Stimulated activated naive CD8-positive, alpha-beta T cell treated with anti-CD3 and anti-CD28 coated beads, Interleukin-15, Interleukin-2, amounts not matched to agents 100 U/mL and 50 U/mL, for 24 hours (primary cell): ENCODE measurements at places on chromosomes 11 and 22.

GRCh38 chr11:128888034-128888985 lies 2.8 kb upstream of the KCNJ5 start:
- no peak for DNase-seq

DNA sequence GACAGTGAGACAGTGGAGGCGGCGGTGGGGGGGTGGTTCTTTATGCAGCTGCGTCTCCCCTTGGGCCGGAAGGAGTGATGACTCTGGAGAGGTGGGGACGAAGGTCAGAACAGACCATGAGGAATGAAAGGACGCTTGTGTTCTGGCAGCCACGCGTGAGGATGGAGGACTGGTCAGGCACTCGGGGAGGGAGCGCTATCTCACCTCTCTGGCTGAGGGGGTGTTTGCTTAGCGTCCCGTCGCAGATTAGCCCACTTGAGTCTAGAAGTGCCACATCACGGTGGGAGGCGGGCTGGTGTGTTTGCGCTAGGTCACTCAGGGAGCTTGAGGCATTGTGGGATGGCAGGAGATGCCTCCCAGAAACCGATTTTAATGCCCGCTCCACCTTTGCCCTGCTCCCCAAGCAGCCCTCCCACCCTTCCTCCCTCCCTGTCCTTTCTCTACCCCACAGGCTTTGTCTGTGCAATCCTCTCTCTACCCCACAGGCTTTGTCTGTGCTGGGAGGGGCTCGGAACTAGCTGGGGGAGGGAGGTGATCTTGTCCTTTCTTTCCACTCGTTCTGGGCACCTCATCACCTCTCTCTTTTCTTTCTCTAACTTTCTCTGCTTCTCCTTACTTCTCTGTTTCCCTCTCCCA lies 97.8 kb downstream of the PKNOX2 start:
- DNase-seq: no peak

GRCh38 chr11:128904656-128905344 lies 13.6 kb downstream of the KCNJ5 start:
- DNase-seq: no peak

DNA sequence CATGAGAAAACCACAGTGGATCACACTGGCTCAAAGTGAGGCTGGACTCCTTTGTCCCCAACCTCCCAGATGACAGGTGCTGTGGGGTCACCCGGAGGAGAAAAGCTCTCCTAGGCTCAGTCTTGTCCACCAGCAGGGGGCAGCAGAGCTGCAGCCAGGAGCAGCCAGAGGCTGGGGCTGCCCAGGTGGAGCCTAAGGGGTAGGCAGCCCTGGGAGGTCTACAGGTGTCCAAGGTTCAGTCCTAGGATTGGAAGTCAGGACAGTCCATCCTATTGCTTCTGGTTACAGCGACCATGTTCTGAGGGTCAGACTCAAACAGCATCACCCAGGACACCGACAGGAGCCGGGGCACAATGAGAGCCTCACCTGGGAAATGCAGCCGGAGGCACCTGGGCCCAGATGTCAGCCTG lies 77.6 kb upstream of the IGLL5 start:
- DNase-seq: peak; percentile 83

DNA sequence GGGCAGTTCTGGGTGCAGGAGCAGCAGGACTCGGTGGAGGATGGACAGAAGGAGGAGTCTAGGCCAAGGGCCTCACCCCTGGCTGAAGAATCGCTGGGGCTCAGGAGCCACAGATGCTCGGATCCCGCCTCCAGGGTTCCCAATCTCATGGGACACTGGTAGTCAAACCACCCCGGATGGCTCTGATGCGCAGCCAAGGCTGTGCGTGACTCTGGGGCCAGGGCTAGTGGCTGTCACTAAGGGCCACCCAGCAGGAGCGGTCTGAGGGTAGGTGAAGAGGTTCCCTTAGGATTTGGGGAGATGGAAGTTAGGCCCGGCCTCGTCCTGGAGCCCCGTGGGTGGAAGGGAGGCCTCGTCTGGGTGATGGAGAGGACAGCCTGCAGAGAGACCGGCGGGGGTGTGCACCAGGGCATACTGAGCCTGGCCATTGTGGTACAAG lies 300.6 kb downstream of the TBC1D22A start:
- no peak for DNase-seq

DNA sequence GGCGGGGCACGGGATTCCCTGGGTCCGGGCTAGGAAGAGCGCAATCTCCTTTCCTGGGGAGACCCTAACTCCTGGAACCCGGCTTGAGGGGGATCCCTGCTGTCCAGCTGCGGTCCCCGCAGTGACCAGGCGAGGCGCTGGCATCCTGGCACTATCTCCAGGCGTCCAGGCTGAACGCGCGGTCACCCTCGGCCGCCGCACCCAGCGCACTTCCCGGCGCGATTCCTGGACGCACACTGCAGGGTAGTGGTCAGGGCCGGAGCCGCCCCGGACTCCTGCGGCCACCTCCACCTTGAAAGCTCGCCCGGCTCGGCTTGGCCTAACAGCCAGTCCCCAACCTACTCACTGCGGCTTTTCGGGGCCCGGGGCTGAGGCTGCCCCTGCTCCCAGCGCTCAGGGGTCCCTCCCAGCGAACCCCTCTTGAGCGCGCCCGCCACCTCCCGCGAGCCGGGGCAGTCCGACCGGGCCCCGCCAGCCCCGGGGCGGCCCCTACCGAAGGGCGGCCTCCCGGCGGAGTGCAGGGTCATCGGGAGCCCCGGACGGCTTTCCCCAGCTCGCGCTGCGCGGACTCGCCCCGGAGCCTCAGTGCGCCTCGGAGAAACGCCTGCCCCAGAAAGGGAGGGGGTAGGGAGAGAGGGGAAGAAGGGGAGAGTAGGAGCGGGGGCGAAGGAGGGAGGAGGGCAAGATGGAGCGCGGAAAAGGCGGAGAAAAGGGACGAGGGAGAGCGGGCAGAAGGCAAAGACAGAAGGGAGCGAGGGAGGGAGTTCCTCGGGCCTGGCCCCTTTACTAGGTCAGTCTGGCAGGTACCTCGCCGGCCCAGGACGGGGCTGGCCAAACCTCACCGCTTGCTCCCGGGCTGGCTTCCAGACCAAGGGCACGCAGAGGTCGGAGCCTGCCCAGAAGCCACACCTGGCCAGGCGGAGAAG lies 1.0 kb downstream of the POU2AF3 start:
- peak; percentile 34 for DNase-seq

DNA sequence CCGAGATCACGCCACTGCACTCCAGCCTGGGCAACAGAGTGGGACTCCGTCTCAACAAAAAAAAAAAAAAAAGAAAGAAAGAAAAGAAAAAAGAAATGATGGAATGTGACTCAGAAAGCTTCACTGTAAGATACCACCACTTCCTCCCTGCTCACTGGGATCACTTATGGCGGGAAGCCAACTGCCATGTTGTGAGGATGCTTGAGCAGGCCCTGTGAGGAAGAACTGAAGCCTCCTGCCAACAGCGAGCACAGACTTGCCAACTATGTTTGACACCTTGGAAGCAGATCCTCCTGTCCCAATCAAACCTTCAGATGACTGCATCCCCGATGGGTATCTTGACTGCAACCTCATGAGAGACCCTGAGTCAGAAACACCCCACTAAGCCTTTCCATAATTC lies 8.3 kb downstream of the SEC14L6 start:
- no peak for DNase-seq

- DNase-seq: no peak
These were observed 482.0 kb upstream of the B3GAT1 start for GRCh38 chr11:134893810-134894685.

- DNase-seq: no peak
These were observed 252.1 kb downstream of the SBF2 start for GRCh38 chr11:10041748-10042446.

GRCh38 chr22:23131931-23132330 lies 9.9 kb downstream of the RSPH14 start:
- DNase-seq: no peak

- no peak for DNase-seq
These were observed 183.1 kb downstream of the NAV2 start for GRCh38 chr11:19895776-19896175.

GRCh38 chr11:9858822-9859221 lies 194.9 kb downstream of the SWAP70 start:
- DNase-seq: no peak

- DNase-seq: no peak
These were observed 31.2 kb downstream of the MTMR3 start for GRCh38 chr22:29914165-29914564.

GRCh38 chr22:34297536-34298120 lies 377.4 kb upstream of the LARGE1 start:
- DNase-seq: no peak

DNA sequence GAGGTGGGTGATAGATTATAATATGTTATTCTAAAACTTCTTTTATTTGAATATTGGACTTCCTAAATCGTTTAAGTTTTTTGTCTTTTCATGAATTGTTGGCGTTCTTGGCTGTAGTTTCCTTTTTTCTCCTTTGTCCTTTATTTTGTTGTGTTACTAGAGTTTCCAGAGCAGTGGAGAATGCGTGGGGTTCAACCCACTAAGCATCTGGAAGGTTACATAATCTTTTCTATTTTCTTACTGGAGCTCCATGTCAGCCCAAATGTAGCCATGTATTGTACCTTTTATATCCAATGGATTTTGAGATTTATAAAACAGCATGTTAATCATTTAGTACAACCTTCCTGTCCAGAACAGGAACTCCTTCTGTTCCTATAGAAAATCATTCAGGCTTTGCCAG lies 63.2 kb downstream of the PPP6R3 start:
- no peak for DNase-seq

DNA sequence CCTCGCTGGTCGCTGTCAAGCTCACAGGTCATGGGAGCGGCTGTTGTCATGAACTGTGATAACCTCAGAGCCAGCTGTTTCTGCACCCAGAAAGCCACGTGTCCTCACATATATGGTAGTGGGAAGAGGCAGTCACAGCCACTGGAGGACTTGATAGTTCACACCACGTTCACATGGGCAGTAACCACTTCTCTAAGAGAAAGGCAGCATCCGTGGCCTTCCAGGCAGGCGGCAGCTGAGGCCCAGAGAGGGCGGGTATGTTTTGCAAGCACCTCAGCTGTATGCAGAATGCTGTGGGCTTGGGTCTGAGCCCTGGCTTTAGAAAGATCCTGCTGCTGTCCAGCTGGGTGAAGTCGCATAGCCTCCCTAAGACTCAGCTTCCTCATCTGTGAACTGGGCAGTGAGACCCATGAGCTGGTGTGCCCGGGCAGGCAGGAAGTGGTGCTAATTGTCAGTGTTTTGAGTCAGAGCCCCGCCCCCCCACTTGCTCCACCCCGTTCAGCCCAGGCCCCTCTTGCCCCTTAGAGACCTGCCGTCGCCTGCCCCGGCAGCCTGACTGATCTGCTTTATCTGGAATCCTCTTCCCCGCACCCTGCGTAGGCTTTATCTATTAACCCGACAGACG lies 13.3 kb downstream of the TTC38 start:
- no peak for DNase-seq

- peak; percentile 63 for DNase-seq
These were observed 2.6 kb downstream of the PATZ1 start for GRCh38 chr22:31343235-31344191.

GRCh38 chr11:61331651-61332050 lies 1.3 kb downstream of the DDB1 start:
- no peak for DNase-seq

DNA sequence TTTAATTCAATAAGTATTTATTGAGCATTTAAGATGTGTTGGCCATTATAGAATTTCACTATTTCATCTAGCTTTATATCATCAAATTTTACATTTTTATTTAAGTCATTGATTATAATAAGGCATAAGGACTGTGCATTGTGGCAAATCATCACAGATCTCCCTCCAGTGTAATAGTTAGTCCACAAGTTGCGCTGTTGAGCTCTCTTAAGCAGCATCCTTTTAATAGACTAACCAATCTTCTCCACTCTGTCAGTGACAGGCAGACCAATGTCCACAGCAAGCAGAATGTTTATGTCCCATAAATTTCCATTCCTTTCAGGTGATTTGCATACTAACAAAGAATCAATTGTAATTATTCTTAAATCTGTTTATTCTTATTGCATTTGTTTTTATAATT lies 595.3 kb upstream of the CCDC90B start:
- no peak for DNase-seq

- DNase-seq: no peak
These were observed 46.3 kb upstream of the RAPSN start for GRCh38 chr11:47495011-47495855.

DNA sequence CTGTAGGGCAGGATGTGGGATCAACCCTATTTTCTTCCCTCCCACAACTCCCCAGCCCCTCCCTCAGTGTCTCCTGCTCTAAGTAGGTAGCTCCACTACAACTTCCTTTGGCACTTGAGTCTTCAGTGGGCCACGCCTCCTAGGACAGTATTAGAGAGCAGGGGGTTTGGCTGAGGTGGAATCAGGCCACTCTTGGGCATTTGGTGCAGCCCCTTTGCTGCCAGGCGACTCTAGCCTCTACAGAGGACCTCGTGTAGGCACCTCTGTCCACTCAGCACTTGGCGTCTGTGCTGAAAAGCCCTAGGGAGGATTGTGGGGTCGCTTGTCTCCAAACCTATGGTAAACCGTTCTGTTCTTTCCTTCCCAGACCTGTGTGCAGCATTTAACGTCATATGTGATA lies 2.7 kb downstream of the FADD start:
- DNase-seq: no peak

- DNase-seq: no peak
These were observed 5.5 kb downstream of the UNC93B1 start for GRCh38 chr11:67998150-67999045.

DNA sequence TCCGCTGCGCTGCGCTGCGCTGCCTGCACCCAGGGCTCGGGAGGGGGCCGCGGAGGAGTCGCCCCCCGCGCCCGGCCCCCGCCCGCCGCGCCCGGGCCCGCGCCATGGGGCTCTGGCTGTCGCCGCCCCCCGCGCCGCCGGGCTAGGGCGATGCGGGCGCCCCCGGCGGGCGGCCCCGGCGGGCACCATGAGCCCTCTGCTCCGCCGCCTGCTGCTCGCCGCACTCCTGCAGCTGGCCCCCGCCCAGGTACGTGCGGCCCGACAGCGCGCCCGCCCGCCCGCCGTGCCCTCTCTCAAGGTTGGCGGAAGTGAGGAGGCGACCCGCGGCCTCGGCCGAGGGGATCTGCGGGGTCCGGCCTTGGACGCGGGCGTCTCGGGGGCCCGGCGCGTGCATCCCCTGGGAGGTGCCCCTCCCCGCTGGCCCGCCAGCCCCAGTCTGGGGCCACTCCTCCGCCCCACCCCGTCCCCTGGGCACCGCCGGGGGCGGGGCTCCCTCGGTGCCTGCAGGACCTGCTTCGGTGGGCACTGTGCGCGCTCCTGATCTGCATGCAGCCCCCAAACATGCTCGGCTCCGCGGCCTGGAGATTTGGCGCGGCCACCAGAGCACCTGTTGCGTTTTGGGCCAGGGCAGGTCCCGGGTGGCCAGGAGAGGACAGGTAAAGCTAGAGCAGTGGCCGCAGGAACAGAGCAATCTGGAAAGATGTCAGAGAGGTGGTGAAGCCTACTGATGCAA lies 429 bp downstream of the VEGFB start:
- DNase-seq: peak; percentile 67

DNA sequence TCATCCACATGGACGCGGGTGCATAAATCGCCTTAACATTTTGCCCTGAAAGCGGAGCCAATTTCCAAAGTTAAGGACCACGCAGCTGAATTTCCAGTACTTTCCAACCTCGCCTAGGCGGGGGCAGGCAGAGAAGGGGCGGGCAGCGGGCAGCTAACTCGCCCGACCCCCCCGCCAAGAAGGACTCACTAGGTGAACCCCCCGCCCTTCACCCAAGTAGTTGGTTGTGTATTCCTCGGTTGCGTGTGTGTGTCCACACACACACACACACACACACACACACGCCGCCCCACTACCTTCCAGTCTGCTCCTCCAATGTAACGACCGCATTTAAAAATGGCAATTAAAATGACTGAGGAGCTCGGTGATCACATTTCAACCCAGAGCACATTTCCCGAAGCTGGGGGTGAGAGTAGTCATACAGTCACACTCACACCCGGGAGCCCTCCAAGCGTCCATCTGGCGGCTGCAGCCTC lies 1.4 kb downstream of the TENM4 start:
- DNase-seq: no peak

GRCh38 chr11:70610566-70611565 lies 212.5 kb downstream of the CTTN start:
- DNase-seq: no peak
